ENCODE measurements at places on chromosomes 3 and 15. TPM values are rescaled to one million over a fixed set of nuclear protein-coding genes. Genes with fewer than 3 reads are reported as not detected.

DNA sequence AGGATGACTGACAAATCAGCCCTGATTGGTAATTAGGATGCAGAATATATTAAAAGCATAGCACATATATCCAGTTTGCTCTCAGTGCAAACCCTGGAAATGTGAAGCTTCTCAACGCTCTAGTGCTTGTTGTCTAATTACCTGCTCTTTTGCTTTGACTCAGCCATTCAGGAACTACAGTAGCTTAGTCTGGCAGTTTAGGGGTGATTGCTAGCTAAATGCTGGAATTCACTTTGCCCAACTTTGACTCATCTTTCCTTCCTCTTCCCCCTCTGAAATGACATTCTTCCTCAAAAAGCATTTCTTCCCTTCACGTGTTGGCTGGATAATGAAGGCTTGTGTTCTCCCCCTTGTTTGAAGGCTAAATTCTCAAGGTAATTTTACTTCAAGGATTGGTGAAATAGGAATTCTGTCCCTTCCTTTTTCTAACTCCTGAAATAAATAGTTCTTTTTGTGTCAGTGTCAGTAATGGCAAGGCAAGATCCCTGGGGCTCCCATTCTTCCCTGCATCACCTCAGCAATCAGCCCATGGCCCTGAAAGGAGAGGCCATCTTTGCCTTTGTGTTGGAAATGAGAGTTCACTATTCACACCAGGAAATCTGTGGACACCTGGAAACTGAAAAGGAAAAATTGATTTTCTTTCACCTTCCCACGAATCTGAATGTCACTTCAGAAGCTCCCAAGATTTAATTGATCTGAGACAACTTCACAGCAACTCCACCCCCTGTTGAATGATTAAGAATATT, 103.6 kb downstream of the ECT2 start:
- DNase-seq, result no peak

DNA sequence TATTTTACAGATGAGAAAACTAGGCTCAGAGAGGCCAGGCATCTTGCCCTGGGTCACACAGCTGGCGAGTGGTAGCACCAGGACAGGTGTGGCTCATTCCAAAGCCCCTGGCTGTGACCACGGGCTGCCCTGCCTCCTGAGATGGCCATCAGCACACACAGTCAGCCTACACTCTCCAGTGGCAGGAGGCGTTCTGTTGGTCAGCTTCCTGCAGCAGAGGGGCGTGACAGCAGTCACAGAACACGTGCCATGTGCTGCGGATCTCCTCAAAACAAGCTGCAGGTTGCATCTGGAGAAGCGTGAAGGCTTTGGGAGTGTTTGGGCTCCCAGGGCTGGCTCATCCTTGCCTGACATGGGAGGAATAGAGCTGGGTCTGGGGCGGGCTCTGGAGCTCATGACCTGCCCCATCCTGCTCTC, 43.5 kb upstream of the MAGEF1 start:
- no peak for DNase-seq

DNA sequence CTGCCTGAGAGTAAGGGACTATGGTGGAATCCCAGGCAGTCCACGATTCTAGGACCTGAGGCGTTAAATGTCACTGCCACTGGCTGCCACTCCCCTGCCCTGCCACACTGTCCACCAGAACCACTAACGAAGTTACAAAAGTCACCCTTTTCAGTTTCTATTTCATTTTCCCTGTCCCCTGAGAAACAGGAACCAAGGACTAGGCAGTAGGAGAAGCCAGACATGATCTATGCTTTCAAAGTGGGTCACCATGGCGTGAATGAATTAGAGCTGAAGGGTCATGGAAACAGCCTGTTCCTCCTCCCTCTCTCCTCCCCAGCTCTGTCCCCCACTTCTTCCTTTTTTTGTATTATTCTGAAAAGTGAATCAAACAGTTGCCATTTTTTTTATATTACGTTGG, 9.1 kb upstream of the ADPRH start:
- DNase-seq, result no peak

The PROS1 gene
- polyA plus RNA-seq, result 35.2 TPM

The DNASE1L3 gene
- 0.15 TPM for polyA plus RNA-seq

The ACTC1 gene
- polyA plus RNA-seq, result 9,596 TPM

The LRRFIP2 gene
- 45.3 TPM for polyA plus RNA-seq
